Activated T-cell treated with anti-CD3 and anti-CD28 coated beads for 1 hour (primary cell): ENCODE measurements at places on chromosomes 12 and 14.

GRCh38 chr12:53214687-53215455 lies 7.8 kb upstream of the ITGB7 start:
- no peak for DNase-seq

GRCh38 chr14:103556946-103557758 lies 5.3 kb downstream of the BAG5 start:
- DNase-seq, result no peak

- DNase-seq, result no peak
Observed at GRCh38 chr14:59566296-59566695, 10.3 kb downstream of the CCDC175 start.

DNA sequence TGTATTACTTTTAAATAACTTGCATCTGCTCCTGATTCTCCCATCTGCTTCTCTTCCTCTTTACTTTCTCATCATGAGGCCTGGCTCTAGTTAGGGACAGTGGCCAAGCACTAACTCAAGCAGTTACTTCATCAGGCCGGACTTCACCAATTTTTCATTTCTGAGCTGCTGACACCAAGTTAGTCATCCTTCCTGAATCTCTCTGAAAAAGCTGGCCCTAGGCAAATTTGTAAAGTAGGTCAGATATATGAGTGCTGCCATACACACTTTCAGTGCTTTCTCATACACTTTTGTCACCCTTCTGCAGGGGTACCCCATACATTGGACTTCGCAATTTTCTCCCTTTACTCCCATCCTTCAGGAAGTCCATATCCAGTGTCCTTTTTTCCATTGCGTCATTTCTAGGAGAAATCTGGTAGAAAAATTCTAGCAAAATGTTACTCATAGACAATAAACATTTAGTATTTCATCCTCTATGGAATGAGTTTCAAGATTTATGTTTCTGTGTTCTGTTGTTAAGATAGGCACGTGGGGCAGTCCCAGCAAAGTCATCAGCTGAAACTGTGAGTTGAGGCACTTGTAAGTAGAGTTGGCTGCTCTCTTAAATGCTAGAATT lies 276.8 kb upstream of the TMPO start:
- no peak for DNase-seq
